ENCODE measurements at places on chromosomes 16 and 17.

GRCh38 chr17:8776248-8776647 lies 17.9 kb upstream of the SPDYE4 start:
- DNase-seq, result no peak

DNA sequence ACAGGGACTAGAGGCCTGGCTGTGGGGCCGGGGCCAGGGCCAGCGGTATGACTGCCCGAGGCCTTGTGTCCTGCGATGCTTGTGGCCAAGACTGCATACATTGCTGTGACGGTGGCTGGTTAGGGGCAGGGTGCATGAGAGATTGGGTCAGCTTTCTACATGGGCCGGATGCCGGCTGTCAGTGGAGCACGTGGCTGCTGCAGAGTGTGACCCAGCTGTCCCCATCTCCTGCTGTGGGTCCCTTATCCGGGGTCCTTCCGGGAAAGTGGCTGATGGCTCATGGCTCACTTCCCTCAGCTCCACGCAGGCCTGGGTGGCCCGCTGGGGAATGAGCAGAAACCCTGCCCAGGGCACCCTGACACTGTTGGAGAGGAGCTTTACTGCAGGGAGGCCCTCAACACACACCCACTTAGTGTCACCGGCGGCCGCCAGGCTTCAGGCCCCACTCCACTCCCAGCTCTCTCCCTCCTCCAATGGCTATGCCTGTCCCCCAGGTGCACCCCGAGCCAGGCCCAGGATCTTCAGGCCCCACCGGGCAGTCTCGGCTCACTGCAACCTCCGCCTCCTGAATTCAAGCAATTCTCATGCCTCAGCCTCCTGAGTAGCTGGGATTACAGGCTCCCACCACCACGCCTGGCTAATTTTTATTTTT lies 808 bp upstream of the RGS11 start:
- DNase-seq, result no peak

- DNase-seq, result no peak
Measured at GRCh38 chr16:6360641-6361040, 972.0 kb upstream of the RBFOX1 start.

- DNase-seq, result no peak
Measured at GRCh38 chr17:82830249-82830661, 9.6 kb downstream of the ZNF750 start.

- DNase-seq, result no peak
Measured at GRCh38 chr16:64094992-64095634, 1026.8 kb downstream of the CDH11 start.

GRCh38 chr17:17071531-17072360 lies 29.5 kb downstream of the MPRIP start:
- no peak for DNase-seq

GRCh38 chr16:57970970-57971369 lies at the start of gene CNGB1:
Gene CNGB1, minus strand, starts transcription at chr16:57971128. Its CDS starts 3,842 bp downstream, at chr16:57967286.
- DNase-seq, result no peak

- no peak for DNase-seq
Measured at GRCh38 chr16:50988441-50988840, 162.6 kb downstream of the SALL1 start.

GRCh38 chr17:40027614-40028012 lies 12.4 kb downstream of the CSF3 start:
- no peak for DNase-seq

DNA sequence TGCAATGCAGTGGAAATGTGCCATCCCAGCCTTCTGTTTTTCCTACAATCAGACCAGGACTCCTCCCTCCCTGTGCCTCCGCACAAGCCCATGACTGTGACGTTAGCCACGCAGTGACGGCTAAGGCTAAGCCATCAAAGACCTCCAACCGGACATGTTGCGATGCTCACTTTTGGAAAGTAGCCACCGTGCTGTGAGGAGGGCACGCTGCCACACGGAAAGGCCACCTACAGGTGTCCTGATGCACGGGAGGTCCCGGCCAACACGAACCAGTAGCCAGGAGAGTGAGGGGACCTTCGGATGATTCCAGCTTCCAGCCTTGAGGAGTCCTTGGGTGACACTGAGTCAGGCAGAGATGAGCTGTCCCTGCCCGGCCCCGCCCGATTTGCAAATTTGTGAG lies 53.9 kb downstream of the FOXL1 start:
- DNase-seq, result no peak

Measured in left kidney (tissue), 8 donors.